ENCODE measurements at places on chromosomes 1 and 21.

DNA sequence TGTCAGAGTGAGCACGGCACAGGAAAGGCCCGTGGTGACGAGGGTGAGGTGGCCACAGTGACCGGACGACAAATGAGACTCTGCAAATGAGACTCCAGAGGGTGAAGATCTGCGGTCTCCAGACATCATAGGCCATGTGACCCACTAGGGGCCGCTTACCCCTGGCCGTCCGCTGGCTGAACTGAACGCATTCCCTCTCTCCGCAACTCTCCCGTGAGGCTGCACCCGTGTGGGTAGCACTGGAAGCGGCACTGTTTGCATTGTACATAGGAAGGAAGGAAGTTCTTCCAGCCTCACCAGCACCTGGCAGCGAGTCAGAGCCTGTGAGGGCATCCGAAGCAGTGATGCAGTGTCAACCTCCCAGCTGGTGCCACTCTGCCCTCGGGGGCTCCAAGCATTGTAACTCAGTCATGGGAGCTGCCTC, 23.6 kb upstream of the SPSB1 start:
- no peak for DNase-seq

DNA sequence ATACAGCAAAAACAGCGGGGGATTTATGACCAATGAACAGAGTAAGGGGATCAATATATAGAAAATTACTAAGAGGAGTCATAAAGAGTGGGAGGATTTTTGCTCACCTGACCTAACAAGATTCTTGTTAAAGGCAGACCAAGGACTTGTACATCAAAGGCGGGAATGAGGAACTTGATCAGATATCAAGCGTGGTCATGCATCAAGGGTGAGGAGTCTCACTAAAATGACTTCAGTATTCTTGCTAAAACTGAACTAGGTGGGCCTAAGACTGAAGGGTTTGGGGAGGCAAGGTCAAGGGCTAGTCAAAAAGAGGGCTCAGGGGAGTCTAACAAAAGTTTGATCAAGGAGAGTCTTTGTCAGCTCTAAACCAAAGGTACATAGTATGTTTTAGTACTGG, 2.1 kb downstream of the MOV10 start:
- peak; percentile 74 for DNase-seq

DNA sequence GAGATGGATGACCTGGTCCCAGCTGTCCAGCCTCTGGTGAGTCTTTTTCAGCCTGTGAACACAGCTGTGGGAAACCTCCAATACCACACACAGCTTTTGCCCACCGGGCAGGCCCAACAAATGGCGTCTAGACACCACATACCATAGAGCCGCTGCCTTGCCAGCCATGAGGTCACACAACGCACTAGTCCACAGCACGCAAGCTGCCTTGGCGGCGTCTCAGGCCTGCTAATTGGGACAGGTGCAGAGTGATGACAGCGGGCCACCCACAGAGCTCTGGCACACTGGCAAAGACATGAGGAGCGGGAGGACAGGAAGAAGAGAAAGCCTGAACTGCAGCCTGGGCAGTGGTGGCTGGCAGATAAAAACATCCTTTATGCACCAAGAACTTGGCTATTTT, 125.5 kb downstream of the ADAMTS1 start:
- no peak for DNase-seq

- DNase-seq, result no peak
These were observed 214.9 kb downstream of the GABPA start for GRCh38 chr21:25949701-25950100.

DNA sequence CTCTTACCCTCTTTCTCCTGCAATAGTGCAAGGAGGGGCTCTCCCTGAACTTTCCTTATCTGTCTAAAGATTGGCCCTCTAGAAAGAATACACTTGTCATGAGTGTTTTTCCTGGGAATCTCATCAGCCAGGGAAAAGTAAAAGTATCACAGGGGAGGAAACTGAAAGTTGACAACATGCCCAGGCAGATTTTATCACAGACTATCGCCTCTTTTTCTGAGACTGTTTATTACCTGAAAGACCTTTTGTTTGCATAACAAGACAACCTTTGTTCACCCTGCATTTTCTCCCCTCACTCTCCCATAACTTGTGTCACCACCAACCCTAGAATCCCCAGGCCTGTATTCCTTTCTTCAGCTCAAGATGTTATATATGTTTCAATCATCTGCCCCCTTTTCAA, 794.7 kb upstream of the ADAMTS5 start:
- no peak for DNase-seq

GRCh38 chr1:109877317-109877771, 33.3 kb upstream of the CSF1 start:
- DNase-seq, result no peak

GRCh38 chr1:238710697-238711096, 675.7 kb upstream of the CHRM3 start:
- no peak for DNase-seq

DNA sequence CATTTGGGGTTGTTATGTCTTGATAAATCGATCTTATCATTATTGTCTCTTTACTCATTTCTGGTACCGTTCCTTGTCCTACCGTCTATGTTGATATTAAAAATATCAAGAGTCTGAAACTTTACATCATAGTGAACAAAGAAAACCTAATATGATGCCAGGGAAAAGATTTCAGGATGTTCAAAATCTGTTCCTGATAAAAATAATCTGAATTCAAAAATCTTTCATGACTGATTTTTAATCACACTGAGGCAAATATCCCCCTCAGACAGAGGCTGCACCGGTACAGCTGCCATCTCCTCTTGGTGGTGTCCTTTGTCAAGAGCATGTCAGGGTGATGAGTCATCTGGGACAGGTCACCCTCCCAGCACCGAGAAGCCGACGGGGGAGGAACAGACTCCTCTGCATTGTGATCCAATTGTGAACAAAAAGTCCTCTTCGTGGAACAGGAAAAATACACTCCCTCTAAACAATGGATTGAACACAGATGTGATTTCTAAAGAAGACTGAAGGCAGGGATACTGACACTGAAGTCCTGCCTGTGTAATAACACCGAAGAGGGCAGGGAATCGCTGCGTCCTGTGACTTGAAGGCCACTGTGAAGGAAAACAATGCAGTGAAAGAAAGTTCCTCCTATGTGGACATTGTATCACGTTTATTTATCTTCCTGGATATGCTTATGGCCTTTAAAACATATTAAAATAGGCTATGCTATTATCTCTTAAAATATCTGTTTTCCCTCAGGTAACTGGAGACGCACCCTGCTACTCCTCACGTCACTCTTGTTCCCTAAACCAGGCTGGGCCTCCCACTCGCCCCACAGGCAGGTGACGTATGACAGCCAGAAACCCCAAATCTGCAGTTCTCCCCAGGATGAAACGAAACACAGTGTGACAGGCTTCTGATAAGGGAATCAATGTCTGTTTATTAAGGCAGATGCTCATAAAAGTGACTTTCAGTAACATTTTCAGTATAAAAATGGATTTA, 4.3 kb upstream of the SPATC1L start:
- peak; percentile 57 for DNase-seq

DNA sequence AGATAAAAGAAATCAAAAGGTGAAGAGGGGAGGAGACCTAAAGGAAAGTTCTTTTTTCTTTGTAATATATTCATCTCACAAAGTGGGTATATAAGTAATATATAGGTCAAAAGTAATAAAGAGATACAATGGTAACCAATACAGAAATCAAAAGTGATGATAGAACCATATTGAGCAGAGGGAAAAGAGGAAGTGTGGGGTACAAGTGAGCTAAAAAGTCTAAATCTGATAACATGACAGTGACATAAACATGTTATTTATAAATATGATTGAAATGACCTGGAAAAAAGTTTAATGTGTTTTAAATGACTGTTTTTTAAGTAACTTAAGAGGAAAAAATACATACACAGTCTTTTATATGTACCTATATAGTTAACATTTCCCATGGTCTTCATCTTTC, 70.5 kb downstream of the MRPL39 start:
- DNase-seq, result peak; percentile 52

DNA sequence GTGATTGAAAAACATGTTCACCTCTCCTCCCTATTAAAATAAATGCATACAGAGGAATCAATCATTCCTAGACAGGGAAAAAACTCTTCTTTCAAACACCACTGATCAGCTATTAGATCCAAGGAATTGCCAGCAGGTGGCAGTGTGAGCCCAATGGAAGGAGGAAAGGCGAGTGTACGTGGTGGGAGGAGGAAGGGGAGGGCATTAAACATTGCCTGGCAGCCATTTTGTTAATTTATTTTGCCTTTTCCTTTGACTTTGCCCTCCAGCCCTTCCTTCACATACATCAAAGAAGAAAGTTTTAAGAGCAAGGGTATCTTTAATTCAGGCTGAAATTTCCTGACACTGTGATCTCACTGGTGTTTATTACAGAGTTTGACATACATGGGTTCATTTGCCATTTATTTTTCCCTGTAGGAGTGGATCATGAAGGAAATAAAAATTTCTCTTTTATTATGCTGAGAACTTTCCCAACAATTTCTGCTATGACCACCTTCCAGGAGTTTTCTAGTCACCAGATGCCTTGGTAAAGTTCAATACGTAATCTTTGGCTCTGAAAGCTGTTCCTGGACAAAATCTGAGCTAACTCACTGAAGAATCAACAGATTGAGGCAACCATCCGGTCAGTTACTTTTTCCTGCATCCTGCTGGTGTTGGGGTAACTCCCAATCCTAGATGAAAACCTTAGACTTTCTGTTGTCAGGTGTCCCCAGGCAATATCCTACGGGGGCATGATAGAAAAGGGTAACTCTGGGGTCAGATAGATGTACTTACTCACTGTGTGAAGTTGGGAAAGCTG, 1.9 kb upstream of the GNAI3 start:
- peak; percentile 94 for DNase-seq

DNA sequence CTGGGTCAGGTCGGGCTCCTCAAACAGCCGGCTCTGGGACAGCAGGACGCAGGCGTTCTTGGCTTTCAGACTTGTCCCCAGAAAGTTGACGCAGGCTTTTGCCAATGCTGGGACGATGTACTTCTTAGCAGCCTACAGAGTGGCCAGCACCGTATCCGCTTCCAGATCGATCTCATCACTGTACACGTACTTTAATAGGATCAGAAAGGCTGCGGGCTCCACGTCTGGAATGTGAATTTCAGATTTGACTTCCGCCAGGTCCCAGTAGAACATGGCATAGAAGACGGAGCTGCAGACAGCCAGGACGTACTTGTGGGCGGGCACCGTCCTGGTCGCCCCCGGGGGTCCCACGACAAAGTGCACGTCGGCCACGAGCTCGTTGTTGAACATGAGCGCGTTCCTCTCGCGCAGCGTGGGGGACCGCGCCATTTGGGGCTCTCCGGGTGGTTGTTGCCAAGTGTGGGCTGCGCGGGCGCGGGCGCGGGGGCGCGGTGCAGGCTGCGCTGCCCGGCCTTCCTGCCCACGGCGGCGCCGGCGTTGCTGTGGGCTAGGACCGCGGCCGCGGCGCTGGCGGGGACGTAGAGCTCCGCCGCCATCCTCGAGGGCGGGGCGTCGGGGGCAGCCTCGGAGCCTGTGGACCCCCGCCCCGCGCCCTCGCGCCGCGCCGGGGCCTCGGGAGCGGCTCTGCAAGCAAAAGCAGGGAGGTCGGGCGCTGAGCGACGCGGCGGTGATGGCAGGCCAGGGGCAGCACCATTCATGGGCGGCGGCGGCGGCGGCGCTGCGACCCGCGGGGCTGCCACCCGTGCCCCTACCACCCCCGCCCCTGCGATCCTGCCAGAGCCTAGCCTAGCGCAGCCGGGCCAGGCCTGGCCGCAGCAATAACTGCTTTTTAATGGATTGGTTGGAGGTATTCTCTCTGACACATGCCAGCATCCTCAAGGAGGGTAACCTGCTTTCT, 10.6 kb downstream of the CNR2 start:
- DNase-seq, result no peak

- no peak for DNase-seq
These were observed 120.2 kb downstream of the ACTL8 start for GRCh38 chr1:17875171-17875881.

DNA sequence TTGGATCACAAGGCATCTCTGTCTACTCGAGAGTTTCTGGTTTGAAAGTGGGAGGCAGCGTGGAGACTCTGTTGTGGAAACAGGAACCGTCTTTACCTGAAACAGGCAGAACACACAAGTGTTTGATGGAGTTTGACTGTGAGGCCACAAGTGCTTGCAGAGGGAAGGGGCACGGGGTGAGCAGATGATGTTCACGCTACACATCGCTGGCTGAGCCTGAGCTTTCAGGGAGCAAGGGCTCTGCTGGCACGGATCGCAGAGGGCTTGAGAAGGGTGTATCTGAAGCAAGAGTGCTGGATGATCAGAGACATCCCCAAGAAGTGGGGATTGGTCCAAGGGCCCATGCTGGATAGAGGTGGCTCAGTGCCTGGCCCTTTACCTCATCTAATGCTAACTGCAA, 59.3 kb downstream of the IGSF21 start:
- no peak for DNase-seq

DNA sequence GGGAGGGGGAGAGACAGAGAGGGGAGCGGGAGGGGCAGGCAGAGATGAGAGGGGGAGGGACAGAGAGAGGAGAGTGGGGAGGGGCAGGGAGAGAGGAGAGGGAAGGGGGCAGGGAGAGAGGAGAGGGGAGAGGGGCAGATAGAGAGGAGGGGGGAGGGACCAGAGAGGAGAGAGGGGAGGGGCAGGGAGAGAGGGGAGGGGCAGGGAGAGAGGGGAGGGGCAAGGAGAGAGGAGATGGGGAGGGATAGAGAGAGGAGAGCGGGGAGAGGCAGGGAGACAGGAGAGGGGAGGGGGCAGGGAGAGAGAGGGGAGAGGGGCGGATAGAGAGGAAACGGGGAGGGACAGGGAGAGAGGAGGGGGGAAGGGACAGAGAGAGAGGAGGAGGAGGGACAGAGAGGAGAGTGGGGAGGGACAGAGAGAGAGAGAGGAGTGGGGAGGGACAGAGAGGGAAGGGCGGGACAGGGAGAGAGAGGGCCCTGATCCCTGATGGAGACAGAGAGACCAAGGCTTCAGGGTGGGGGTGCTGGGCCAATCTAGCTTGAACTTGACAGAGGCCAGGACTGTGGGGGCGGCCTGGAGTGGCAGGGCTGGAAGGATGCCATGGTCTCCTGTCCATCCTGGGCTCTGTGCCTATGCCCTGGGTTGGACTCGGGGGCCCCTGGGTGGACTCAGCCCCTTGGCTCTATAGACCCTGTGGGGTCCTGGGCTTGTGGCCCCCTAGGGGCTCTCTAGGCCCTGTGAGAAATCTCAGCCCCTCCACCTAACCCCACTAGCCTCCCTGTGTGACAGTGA, 43.6 kb downstream of the DMRTB1 start:
- no peak for DNase-seq

- peak; percentile 76 for DNase-seq
These were observed 7.1 kb downstream of the GIPC2 start for GRCh38 chr1:78052685-78053405.

GRCh38 chr1:228166170-228166936, 749 bp downstream of the IBA57 start:
- peak; percentile 75 for DNase-seq

DNA sequence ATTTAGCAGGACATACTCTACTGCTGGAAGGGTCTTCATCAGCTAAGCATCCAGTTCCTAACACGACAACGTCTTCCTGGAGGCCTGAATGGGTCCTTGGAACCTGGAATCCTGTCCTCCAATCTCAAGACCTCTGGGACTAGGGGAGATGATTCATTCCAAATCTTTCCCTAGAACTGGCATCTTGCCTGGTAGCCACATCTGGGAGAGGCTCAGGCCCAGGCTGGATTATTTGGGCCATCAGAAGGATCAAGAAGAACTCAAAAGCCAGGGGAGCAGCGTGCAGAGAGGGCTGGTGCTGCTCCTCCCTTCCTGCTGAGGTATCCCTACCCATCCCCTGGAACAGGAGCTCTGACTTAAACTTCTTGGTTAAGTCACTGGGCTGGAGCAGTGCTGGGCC, 2.8 kb upstream of the PHLDA3 start:
- no peak for DNase-seq
